Hematopoietic multipotent progenitor cell (in vitro differentiated cells): ENCODE measurements at places on chromosomes 7 and 10.

DNA sequence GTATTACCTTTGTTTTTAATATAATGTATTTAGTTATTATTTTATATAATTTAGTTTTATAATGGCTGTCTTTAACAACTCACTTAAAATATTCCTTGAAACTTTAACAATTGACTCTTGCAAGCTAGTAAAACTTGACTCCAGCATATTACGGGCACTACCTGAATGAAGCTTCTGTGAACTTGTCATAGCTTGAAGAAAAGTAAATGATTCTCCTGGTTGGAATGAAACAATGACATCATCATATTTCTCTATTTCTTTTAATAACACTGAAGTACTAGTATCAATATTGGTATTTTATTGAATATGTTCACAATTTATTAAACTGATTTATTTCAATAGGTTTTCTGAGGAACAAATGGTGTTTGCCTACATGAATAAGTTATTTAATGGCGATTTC is 128.4 kb upstream of the PHF14 start:
- DNase-seq, result no peak

- DNase-seq, result no peak
These were observed 146.8 kb downstream of the CYP26A1 start for GRCh38 chr10:93220296-93221170.

DNA sequence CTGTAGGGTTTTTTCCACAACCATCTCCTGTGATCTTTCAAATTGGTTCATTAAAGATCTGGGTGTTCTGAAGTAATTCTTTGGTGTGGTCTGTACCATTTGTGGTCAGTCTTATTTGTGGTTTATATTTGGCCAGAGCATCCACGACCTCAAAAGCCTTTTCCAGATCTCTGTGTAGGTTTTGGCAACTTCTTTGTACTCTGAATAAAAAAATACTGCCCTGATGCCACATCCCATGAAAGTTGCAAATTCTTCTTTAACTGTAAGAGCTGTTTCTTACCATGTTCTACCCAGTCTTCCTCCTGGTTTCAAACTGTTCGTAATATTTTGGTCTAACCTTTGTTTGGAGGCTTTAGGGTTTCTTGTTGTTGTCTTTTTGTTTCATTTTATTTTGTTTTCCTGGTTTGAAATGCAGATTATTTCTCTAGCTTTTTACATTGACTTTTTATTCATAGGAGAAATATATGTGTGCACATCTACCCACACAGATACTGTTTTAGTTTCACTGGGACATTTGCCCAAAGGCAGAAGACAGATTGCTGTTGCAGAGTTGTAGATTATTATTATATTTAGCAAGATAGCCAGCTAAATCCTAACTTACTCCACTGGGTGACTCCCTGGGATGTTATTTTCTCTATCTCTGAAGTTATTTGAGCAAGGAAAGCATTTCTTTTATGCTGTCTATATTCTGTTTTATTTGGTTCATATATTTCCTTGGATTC is 123.2 kb upstream of the SAMD8 start:
- no peak for DNase-seq

DNA sequence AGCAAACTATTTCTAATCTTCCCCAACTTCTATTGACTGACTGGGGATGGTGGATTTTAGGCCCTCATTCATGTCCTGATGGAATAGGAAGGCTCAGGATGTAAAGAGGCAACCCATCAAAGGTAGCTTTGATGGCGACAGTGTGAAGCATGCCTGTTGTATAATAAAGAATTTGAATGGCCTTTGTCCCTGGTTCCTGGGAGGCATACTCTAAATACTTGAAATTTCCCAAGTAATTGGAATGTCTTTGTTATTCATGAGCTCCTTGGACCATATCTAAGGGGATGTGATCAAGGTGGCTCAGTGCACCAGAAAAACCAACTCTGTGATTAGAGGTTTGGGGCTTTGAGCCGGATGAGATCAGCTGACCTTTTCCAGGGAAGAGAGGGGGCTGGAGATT is 264.5 kb upstream of the NEBL start:
- no peak for DNase-seq

- DNase-seq, result no peak
These were observed 44.8 kb downstream of the PRKCQ start for GRCh38 chr10:6535156-6535764.

- no peak for DNase-seq
These were observed 34.4 kb upstream of the SLC29A4 start for GRCh38 chr7:5248201-5248885.

- DNase-seq, result no peak
These were observed 2.6 kb upstream of the SAMD8 start for GRCh38 chr10:75108684-75109458.

DNA sequence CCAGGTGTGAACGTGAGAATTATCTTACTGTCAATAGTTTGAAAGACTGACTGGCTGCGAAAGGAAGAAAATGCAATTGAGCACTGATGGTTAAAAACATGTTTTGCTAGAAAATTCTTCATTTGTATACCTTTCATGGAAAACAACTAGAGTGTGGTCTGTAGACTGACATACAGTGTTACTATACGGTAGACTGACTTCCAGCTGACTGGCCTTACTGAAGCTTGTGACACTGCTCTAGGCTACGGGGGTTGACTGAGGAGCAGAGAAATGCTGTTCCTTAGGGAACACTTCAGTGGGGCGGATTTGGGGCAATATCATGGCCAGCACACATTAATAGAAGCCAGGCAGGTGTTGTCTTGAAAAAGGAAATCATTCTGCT is 25.9 kb upstream of the DDC start:
- no peak for DNase-seq

- no peak for DNase-seq
These were observed 16.7 kb downstream of the AQP1 start for GRCh38 chr7:30928254-30928872.

DNA sequence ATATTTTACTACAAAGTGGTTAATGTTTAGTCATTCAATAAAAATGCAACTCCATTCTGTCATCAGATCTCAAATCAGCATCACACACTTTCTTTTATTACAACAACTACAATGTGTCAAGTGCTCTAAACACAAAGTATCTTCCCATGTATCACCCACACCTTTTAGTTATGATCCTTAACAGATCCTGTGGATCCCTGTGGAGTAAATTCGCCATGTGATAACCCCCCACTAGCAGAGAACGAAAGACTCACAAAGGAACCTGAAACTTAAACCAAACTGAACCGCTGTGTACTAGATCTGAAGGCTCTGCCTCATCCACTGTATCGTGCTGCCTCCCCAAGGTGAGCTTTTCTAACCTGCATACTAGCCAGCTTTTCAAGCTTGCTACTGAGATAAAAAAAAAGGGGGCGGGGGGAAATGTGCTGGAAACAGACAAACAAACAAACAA is 1.7 kb downstream of the DPY19L1 start:
- no peak for DNase-seq

- DNase-seq, result no peak
These were observed 136.8 kb upstream of the PDE1C start for GRCh38 chr7:32206987-32207386.

- DNase-seq, result no peak
These were observed 70.1 kb upstream of the EEPD1 start for GRCh38 chr7:36082910-36083309.

DNA sequence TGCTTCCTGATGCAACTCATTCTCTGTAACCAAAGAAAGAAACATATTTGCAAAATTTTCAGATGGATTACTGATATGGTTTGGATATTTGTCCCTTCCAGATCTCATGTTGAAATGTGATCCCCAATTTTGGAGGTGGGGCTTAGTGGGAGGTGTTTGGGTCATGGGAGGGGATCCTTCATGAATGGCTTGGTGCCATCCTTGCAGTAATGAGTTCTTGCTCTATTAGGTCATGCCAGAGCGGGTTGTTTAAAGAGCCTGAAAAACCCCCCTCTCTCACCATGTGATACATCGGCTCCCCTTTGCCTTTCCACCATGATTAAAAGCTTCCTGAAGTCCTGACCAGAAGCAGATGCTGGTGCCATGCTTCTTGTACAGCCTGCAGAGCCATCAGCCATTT is 43.8 kb upstream of the PRKG1 start:
- no peak for DNase-seq

- DNase-seq, result no peak
These were observed 33.5 kb downstream of the RSBN1L start for GRCh38 chr7:77729574-77730348.

- DNase-seq, result no peak
These were observed at the start of the genes MRM2 and NUDT1 for GRCh38 chr7:2241580-2242540. MRM2 (minus strand) TSS chr7:2242205; CDS start chr7:2242169, 36 bp downstream. NUDT1 (plus strand) TSS chr7:2242226; CDS start chr7:2244575, 2,349 bp downstream.

GRCh38 chr10:27619329-27619728 is 115.2 kb downstream of the RAB18 start:
- no peak for DNase-seq

DNA sequence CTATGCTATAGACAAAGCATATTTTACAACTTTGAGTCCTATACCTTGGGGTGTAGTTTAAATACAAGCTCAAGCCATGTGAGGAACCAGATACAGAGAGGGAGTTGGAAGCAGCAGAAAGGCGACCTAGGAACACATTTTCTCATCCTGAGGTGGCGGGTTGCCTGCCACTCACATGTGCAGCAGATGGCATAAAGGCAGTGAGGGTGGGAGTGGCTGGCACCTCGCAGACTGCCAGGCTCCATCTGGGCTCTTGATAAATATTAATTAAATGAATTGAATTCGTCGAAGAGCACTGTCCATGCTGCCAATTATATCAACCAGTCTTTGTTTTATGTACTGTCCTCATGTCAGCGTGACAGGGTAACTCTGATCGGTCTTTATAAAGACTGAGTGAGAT is 79.0 kb upstream of the SEMA3C start:
- no peak for DNase-seq

- DNase-seq, result no peak
These were observed 69.0 kb downstream of the SNX10 start for GRCh38 chr7:26360650-26361049.

- no peak for DNase-seq
These were observed 16.5 kb downstream of the TFPI2 start for GRCh38 chr7:93873998-93874574.

- DNase-seq, result no peak
These were observed 31.8 kb downstream of the CHST3 start for GRCh38 chr10:71995887-71996575.

DNA sequence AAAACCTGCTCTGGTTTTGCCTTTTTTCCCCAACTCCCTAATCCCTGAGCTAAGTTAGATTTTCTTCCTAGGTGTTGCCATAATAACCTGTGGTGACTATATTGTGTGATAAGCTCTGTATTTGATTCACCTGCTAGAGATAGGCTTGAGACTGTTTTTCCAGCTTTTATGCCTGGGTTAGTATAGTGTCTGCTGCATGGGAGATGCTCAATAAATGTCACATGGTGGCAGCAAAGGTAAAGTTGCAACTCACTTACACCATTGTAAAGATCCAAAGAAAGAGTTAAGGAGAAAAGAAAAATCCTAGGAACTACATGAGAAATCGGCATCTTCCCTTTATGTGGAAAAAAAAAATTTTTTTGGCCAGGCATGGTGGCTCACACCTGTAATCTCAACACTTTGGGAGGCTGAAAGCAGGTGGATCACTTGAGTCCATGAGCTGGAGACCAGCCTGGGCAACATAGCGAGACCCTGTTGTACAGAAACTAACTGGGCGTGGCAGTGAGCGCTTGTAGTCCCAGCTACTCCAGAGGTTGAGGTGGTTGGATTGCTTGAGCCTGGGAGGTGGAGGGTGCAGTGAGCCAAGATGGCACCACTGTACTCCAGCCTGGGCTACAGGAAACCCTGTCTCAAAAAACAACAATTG is 3.7 kb downstream of the CCNJ start:
- no peak for DNase-seq

- DNase-seq, result no peak
These were observed 51.4 kb upstream of the APBB1IP start for GRCh38 chr10:26386781-26387180.

GRCh38 chr7:117616694-117617093 is 136.9 kb downstream of the CFTR start:
- DNase-seq, result no peak

DNA sequence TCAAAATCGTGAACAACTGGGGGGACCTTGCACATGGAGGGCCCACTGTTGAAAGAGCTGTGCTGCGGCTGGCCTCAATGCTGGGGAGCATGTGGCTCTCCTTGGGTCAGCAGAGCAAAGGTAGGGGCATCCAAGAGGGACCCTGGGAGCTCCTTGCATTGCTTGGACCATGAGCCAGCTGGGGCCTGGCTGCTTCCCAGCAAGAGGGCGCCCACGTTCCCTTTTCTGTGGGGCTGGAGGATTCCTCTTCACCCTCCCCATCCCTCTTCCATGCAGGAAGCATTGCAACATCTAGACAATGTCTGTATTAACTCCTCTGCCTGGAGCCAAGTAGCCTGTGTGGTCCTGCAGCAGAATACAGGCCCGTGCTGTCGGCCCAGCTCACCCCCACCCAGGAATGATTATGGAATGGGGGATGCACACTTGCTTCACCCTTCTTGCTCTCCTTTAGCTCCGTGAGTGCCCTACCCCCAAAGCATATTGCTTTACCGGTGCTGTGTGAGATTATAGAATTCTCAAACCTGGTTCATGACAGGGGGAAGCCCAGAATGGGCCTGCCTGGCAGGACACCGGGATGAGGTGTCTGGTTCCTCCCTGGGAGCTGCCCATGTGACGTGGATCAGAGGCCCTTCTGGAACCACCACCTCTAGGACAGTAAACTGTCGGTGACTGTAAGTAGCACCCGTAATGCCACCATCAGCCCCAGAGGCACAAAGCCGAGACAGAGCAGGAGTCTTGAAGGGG is 61.9 kb downstream of the SYPL1 start:
- no peak for DNase-seq

DNA sequence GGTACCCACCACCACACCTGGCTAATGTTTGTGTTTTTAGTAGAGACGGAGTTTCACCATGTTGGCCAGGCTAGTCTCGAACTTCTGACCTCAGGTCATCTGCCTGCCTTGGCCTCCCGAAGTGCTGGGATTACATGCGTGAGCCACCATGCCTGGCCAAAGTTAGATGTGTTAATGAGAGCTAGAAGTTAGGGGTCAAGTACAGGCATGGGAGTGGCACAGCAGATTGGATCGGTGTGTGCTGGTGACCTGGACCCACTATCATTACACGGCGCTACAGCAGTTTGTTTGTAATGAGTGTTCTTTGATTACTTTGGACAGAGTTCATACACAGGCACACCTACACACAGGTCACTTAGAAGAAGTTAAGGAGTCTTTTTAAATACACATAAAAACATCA is 36.7 kb downstream of the DNAJB6 start:
- no peak for DNase-seq
